ENCODE measurements at places on chromosomes 12 and 14.

DNA sequence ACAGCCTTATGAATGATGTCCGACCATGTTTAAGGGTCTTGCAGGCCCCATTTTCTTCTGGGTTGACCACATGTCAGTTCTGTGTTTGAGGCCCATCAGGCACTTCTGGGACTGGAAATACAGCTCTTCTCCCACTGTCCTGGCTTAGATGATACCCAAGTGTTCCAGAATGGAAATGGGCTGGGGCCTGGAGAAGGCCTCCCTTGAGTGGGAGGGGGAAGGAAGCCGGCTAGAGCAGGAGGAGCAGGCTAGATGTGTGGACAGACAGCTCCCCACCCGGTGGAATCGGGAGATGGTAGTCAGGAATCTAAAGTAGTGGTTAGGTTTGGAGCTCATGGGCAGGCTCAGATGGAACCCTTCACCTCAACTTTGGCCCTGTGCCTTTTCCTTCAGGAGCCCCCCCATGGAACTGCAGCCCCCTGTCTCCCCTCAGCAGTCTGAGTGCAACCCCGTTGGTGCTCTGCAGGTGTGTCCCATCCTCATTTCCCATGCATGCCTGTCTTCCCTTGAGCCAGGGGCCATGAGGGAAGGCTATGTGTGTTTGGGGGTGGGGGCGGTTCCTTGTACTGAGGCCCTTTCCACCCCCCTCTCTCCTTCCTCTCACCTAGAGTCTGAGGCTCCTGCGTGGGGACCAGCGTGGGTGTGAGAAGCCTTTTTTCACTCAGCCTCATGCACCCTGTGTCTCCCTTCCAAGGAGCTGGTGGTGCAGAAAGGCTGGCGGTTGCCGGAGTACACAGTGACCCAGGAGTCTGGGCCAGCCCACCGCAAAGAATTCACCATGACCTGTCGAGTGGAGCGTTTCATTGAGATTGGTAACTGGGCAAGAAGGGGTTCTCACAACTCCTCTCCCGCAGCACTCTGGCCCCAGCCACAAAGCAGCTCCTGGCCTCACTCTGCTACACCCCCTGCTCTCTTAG lies 3.0 kb downstream of the NPFF start:
- DNase-seq, result no peak

DNA sequence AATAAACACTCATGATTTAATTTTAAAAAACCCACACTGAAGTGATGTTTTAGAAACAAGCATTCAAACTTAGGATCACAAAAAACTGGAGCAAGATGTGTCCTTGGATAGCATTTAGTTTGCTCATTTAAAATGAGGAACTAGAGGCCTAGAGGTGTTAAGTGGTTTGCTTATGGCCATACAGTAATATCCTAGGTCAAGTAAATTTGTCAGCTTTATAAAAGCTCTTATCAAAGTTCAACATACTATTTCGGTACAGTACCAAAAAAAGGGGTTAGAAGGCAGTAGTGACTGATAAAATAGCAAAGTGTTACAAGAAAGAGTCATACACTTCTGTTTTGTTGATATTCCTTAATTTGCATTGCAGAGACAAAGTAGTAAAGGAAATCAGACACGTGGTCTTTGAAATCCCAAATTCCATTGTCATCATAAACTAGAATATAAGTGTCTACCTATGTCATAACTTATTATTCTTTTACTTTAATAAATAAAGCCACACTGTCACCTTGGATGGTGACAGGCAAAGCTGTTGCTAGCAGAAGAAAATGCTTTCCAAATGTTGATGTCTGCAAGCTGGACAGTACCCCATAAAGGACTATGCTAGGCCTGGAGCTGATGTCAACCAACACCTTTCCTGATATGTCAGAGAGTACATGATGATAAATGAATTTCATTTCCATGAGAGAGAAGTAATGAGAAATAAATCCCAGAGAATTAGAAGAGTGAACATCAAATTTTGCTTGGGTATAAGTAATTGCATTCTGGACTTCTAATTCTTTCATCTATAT lies 17.6 kb upstream of the SRP54 start:
- no peak for DNase-seq

- no peak for DNase-seq
Observed at GRCh38 chr12:72793796-72794195, 521.6 kb downstream of the TRHDE start.

DNA sequence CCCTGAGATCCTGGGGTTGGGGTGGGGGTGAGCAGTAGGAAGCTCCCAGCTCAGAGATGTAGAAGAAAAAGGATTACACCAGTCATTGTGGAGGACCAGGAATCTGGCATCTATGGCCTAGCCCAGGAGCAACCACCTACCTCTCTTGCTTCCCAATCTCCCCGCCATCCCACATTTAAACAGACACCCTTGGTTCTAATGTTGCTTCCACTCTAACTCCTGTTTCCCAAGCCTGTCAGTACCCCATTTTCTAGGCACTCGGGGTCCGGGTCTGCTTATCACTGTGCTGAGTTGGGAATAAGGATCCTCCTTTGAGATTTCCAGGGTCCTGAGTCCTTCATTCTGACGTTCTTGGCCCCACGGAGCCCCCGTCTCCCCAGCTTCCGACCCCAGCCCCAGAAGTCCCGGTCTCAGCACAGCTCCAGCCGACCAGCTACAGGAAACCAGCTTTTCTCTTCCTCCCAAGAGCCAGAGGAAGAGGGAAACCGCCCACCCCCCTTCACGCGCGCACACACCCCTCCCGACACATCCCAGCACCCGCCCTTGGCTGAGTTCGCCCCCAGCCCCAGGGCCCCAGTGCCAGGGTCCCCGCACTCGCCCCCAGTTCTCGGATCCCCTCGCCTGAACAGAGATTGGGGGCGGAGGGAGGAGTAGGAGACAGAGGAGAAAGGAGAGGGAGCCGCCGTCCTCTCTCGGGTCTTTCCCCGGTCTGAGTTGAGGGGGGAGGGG lies 1.2 kb downstream of the ITGA5 start:
- no peak for DNase-seq

- no peak for DNase-seq
Observed at GRCh38 chr14:51041108-51041531, 53.8 kb downstream of the TRIM9 start.

DNA sequence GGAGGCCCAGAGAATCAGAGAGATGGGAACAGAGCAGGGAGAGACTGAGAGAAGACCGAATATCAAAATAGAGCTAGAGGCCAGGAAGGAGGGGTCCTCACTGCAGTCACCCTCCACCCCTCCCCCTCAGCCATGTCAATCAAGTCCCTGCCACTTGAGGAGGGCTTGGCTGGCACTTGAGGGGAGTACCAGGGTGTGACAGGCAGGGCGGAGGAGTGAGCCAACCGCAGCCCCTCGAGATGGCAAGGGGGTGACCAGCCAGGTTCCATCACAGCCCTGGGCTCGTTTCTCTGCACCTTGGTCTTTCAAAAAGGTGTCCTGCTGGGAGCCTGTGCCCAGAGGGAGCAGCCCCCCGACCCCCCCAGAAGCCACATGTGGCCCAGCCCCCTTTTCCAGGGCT lies 4.2 kb downstream of the AQP5 start:
- no peak for DNase-seq

GRCh38 chr14:54471641-54472040 lies 17.1 kb downstream of the GMFB start:
- no peak for DNase-seq

DNA sequence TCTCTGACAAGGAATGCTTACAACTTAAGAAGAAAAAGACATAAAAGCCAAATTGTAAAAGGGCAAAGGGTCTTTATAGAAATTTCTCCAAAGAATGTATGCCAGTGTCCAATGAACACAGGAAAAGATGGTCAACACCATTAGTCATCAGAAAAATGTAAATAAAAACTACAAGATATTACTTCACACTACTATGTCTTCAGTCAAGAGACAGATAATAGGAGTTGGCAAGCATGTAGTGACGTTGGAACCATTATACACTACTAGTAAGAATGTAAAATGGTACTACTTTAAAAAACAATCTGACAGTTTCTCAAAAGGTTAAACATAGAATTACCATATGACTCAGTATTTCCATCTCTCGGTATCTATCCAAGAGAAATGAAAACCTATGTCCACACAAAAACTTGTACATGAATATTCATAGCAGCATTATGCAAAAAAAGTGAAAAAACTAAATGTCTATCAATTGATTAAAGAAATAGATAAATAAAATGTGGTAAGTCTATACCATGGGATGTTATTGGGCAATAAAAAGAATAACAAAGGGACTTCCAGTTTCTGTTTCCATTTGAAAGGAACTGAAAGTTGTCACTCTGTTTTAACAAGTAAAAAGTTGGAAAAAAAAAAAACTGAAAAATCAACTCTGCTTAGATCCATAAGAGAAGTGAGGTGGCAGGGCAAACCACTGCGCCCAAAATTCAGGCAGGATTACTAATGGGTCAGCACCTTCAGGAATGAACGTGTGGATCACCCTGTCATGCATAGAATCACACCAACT lies 69.8 kb downstream of the ALG10B start:
- DNase-seq, result peak; percentile 51

DNA sequence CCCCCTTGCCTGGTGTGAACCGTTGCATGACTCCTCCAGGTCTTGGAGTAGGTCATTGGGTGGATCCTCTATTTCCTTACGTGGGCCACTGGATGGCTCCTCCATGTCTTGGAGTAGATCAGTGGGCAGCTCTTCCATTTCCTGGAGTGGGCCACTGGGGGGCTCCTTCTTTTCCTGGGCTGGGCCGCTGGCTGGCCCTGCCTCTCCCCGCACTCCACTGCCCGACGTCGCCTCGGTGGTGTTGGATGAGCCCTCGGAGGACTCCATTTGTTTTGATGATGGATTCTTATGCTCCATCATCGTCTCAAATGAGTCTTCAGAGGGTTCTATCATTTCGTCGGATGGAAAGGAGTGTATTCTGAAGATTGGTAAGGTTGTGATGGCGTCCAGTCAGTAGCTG lies 19.1 kb downstream of the RTL1 start:
- DNase-seq, result no peak

GRCh38 chr12:81520064-81520945 lies 238.8 kb downstream of the PPFIA2 start:
- peak; percentile 67 for DNase-seq

DNA sequence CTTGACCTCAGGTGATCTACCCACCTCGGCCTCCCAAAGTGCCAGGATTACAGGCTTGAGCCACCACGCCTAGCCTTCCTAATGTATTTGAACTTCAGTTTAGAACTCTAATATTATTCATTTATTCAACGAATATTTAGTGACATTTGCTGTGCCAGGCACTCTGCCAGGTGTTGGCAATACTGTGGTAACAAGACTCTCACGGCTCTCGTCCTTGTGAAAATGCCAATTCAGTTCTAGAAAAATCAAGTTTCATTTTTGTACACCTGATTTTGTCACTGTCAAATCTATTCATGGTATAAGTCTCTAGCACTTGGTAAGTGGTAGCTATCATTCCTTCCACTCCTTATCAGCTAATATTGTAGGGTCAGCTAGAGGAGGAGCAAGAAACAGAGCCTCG lies 6.3 kb upstream of the PWP1 start:
- peak; percentile 77 for DNase-seq

DNA sequence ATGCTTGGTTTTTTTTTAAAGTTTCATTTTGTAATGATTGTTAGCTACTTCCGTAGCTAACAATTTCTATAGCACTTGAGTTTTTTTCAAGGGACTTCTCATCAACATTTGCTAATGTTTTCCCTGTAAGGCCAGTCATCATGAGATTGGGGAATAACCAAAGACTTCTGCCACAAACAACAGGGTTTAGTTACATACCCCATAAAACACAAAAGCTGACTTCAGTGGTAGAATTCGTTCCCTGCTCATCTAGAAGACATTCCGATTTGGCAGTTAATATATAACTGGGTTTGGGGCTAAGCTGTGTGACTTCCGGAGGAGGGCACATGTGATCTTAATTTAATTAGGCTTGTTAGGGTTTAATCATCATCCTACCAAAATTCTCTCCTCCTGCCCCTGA lies 22.9 kb downstream of the EGLN3 start:
- no peak for DNase-seq

- no peak for DNase-seq
Observed at GRCh38 chr12:77608271-77608824, 222.3 kb upstream of the NAV3 start.

DNA sequence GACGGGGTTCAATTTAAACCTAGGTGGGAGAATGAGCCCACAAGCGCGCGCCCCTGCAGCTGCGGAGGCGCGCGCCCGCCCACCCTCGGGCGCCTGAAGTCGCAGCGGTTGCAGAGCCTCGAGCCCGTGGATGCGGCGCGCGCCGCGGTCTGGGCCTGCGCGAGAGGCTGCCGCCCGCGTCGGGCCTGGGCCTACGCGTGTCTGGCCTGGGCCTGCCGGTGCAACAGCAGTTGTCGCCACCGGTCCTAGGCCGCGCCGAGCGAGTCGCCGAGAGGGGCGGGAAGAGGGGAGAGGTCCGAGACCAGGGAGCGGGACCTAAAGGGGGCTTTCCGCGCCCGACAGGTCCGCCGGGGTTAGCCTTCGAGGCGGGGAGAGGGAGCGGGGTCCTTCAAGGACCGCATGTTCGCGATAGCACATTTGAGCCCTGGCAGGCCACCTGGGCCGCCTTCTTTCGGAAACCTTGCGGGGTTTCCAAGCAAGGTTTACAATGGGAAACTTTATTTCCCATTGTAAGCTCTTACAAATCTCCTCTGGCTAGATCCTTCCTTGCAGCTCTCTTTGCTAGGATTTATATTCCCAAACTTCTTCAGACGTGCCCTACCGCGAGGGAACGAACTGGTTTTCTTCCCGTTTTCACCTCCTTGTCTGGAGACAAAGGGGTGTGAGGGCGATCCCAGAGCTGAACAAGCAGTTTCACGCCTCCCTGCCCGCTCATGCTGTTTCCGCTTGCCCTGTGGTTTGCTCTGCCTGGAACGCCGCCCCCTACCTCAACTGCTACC lies 6.8 kb downstream of the SIX6 start:
- no peak for DNase-seq

DNA sequence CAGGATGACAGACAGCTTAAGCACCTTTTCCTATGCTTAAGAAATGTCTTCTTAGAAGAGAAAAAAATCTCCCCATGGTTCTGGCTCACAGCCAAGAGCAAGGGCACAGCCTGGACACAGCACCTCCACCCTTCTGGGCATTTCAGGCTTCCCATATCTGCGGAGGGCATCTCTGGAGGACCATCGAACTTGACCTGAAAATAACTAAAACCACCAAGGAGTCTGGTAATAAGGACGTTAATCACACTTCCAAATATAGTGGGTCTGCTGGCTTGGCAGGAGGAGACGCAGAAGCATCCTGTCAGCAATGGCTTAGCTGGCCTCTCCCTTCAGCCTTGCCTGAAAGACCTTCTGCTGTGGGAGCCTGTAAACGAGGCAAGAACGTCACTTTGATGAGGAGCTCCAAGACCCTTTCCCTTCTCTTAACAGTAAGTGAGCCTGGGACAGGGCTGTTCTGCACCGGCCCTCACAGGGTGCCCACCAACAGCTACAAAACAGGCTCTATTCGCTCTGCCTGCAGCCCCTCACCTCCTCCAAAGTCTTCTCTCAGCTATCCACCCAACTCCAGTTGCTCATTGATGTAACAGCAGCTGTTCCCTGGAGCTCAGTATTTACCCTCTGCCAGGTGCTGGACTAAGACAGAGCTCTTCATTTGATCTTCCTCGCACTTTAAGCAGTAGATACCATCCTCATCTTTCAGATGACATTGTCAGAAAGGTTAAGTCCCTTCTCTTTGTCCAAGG lies 13.2 kb downstream of the SETD3 start:
- DNase-seq, result no peak

DNA sequence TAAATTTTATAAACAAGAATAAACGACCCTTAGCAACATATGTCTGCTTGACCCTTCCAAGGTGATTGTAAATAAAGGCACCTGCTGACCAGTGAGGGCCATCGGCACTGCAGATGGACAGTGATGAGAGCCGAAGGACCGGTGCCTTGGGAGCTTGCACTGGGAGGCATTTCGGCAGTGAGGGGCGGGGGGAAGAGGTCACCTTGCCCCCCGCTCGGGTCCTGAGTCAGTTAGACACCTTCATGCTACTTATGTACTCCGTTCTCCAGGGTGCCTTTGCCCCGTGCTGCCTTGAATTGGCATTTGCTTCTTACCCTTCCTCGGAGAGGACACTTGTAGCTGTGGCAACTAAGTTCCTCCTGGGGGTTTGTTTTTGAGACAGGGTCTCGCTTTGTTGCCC lies 23.0 kb downstream of the MMAB start:
- no peak for DNase-seq
